WERI-Rb-1 (cell line): ENCODE measurements at places on chromosomes 12 and 14.

DNA sequence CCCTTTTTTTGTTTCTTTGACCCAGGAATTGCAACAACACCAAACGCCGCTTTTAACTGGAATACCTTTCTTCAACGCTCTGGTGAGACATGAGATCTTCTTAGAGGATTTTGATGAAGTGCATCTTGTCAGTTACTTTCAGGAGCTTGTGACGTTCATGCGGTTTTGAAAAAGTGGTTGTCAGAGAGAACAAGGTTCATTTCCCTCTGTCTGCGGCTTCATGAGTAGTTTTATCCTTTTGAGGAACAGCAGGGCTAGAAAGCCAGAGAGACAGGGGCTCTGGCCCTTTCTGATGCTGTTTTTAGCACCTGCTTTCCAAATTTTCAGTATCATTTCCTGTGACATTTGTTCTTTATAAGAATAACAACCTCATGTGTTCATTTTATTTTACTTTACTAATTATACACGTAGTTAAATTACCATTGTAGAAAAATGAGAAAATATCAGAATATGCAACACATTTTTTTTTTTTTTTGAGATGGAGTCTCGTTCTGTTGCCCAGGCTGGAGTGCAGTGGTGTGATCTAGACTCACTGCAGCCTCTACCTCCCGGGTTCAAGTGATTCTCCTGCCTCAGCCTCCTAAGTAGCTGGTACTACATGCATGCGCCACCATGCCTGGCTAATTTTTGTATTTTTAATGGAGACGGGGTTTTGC is 61.8 kb downstream of the GLT1D1 start:
- no peak for DNase-seq

DNA sequence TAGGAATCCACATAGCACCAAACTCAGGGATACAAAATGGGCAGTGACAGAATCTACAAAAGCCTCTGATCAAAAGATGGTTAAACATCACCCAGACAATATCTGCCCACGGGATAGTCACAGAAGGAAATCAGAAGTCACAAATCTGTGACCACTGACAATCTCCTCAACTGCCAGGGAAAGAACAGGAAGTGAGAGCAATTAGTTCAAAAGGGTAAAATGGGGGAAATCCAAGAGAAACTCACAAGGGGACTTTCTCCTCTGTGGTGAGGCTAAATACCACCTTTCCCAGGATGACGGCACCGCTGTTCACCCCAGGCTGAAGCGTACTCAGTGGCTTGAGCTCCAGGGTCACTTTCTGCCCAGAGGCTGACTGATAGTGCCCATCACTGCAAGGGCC is 10.7 kb downstream of the TTC5 start:
- no peak for DNase-seq

GRCh38 chr12:107244584-107244983 is 151.2 kb upstream of the CRY1 start:
- no peak for DNase-seq

GRCh38 chr12:6140651-6141447 is 16.4 kb upstream of the VWF start:
- DNase-seq = no peak

DNA sequence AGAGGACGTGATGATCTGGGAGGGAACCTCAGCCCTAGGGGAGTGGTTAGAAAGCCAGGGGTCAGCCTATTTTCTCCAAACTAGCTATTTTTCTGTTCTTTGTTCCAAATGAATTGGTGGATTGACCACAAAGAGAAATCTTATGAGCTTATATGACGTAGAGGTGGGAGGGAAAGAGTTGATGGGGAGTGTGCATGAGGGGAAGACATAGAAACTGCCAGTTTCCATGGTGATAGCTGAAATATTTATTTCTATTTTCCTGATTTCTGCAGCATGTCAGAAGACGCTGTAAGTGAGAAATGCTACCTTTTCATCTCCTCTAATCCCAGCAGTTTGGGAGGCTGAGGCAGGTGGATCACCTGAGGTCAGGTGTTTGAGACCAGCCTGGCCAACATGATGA is 51.4 kb upstream of the CISTR start:
- DNase-seq = no peak

- no peak for DNase-seq
These were observed 13.5 kb upstream of the FKBP11 start for GRCh38 chr12:48938805-48939204.

DNA sequence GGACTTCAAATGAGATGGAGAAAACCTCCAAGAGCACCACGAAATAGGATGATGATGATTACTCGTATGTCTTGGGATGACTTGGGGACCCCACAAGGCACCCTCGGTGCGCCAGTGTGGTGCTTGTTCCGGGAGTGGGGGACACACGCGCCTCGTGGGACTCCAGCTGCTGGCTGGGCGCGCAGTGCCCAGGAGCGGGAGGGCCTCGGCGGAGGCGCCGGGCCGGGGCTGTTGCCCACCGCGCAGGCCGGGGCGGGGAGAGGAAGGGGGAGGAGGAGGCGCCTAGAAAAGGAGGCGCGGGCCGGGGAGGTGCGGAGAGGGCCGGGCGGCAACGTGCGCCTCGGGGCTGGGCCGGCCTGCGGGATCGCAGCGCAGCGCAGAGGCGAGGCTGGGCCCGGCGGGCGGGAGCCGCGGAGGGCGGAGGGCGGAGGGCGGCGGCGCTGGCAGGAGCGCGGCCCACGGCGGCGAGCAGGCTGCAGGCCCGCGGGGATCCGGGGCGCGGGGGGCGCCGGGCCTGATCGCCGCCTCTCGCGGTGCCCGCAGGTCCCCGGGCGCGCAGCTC is at the start of gene RFLNA:
TSS of gene RFLNA (plus strand) at position 314 of the 562 bp plus-strand sequence. CDS start 337 bp downstream, outside the sequence.
- DNase-seq = peak; percentile 38

- peak; percentile 65 for DNase-seq
These were observed 13.0 kb downstream of the PLEKHG6 start for GRCh38 chr12:6323340-6323994.

DNA sequence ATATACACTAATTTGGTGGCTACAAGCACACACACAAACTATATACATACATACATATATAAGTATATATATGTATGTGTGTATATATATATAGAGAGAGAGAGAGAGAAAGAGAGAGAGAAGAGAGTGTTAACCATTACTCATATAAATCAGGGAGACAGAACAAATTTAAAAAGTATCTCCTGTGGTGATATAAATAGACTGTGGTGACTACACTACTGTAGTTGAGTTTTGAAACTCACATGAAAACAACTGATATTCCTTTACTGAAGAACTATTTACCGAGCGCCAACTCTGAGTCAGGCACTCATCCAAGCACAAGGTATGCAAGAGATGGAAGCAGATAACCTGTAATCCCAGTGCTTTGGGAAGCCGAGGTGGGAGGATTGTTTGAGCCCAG is 67.3 kb upstream of the ANO6 start:
- no peak for DNase-seq

- no peak for DNase-seq
These were observed 35.2 kb downstream of the ASCL1 start for GRCh38 chr12:102992720-102993119.

DNA sequence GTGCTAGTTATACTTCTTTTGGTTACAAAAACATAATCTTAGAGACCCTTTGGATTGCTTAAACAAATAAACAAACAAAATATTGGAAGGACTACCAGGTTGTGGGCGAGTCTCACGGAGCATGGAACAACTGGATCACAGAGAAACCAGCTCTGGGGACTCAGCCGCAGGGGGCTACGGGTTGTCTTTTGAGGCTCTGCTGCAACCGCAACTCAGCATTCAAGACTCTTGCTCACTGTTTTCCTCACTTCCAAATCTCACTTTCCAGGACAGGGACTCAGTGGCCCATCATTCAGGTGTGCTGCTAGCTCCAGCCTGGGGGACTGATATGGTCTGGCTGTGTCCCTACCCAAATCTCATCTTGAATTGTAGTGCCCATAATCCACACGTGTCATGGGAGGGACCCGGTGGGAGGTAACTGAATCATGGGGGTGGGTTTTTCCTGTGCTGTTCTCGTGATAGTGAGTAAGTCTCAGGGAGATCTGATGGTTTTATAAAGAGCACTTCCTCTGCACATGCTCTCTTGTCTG is 14.0 kb upstream of the SERPINA4 start:
- DNase-seq = no peak

DNA sequence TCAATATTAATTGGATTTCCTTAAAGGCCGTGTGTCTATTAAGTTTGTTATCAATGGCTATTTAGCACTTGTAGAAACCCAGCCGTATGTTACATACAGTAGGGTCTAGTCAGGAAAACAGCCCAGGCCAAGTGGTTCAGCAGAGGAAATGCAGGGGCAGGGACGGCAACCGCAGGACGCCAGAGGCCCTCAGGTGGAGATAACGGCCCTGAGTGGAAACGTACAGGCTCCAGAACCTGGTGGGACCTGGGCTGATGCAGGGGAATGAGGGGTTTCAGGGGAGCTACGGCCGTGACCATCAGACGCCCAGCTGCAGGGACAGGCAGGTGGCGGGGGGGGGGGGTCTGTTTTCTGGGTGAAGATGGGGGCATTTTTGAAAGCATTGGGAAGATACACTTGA is 3.7 kb upstream of the ANKLE2 start:
- DNase-seq = no peak

GRCh38 chr12:31267966-31268365 is 58.0 kb downstream of the SINHCAF start:
- DNase-seq = no peak

- DNase-seq = no peak
These were observed 4.0 kb downstream of the KRT1 start for GRCh38 chr12:52676163-52676562.

DNA sequence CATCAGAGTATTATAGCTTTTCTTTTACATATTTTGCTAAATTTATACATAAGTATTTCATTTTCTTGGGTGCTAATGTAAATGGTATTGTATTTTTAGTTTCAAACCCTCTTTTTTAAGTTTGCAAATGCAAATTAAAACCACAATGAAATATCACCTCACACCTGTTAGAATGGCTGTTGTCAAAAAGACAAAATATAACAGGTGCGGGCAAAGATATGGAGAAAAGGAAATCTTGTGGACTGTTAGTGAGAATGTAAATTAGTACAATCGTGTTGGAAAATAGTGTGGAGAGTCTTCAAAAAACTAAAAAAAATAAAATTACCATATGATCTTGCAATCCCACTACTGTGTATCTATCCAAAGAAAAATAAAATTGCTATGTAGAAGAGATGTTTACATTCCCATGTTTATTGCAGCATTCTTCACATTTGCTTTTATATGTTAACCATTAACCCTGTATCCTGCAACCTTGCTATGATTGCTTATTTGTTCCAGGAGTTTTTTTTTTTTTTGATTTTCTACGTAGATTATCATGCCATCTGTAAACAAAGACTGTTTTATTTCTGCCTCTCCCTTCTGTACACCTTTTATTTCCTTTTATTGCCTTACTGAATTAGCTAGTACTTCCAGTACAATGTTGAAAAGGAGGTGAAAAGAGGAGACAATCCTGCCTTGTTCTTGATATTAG is 405.4 kb upstream of the MIS18BP1 start:
- DNase-seq = no peak

DNA sequence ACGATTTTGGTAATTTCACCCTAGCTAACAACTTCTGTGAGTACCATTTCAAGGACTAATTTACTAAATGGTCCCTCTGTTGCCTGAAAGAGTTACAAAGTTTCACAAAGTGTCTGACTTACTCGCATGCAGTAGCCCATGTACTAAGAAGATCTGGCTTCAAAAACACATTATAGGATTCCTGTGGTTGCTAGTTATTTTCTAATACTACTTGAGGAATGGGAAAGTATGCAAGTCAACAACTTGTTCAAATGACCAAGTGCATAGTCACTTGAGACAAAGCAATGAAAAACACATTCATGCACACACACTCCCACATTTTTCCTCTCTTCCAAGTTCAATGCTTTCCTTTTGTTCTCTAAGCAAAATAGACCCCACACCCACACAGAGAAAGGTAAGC is 219.7 kb upstream of the TMPO start:
- DNase-seq = no peak

DNA sequence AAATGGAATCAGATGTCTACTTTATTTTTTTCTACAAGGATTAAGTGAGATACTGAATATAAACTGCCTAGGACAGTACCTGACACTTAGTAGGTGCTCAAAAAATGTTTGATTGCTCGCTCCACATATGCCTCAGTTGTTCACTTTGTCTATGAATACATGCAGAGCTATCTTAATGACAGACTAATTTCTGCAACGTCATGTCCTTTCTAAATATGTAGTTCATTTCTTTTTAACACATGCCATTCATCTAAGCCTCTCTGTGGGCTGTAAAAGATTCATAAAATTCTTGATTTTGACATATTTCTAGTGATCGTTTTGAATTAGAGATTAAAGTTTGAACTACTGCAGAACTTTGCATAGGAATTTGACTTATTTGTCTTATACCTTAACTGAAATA is 176.3 kb upstream of the STXBP6 start:
- no peak for DNase-seq

DNA sequence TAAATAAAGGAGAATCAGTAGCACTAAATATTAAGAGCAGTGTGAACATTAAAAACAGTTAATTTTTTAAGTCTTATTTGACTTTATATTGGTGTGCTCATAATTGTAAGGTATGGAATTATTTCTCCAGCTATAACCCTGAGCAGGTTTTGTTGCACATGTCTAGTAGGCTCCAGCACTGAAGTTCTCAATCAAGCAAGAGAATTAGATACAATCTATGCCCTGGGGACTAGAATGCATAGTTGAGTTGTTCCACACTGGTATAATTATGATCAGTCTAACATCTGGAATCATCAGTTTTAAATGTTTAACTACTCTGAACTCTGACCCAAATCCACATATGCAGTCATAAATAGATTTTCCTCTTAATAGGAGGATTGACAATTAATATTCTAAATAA is 257.8 kb upstream of the ARHGAP5 start:
- no peak for DNase-seq

- DNase-seq = no peak
These were observed 14.4 kb upstream of the CCER1 start for GRCh38 chr12:90969346-90969745.

- DNase-seq = no peak
These were observed 26.5 kb upstream of the RIC8B start for GRCh38 chr12:106747973-106748436.

DNA sequence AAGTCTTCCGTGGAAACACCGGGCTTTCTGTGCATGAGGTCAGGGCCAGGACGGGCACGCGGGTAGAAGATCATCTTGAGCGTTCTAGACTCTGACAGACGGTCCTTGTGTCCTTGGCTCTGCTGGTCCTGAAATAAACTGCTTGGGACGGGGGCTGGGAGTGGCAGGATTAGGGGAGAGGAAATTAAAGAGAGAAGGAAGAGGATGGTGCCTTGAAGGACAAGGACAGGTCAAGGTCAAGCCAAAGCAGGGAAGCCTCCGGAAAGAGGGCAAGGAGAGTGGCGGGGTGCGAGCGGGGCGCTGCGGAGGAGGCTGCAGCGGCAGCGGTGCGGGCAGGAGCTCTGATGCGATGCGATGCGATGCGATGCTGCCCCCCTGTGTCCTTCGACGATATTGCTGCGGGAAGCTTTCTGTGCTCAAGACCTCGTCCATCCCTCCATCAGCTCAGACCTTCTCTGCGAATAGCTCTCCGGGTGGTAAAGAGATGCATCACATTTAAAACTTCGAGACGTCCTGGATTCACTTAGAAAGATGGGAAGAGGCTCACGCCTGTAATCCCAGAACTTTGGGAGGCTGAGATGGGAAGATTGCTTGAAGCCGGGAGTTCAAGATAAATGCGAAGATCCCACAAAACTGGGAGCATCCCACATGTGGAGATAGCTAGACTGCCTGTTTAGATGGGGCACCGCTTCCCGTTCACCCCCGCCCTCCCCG is 110.1 kb upstream of the TMEM132D start:
- peak; percentile 69 for DNase-seq

- no peak for DNase-seq
These were observed 5.9 kb downstream of the GPRC5A start for GRCh38 chr12:12897302-12897701.

GRCh38 chr12:84843593-84844144 is 68.9 kb downstream of the SLC6A15 start:
- DNase-seq = no peak

- DNase-seq = no peak
These were observed 42.9 kb downstream of the TRIP11 start for GRCh38 chr14:91996948-91997371.
